CD8-positive, alpha-beta memory T cell (primary cell): ENCODE measurements at places on chromosomes 16 and 17.

DNA sequence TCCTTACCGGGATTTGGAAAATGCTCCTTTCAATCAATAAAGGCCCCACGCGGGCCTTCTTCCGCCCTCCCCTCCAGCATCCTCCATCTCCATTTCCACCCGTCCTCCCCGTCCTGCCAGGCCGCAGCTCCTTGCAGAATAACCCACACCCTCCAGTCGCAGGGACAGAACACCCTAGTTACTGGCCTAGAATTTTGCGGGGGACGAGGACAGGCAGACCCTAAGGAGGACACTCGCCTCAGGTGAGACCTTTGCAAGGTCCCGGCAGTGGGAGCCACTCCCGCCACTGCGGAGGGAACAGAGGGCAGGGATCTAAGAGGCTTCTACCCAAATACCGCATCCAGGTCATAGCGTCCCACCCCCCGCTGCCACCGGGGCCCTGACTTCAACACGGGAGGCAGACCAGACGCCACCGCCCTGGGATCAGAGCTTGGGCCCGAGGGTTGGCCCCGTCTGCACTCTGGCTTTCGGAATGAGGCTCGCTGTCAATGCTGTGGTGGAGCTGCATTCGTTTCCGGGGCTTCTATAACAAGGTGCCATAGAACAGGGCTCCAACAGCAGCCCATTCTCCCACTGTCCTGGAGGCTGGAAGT is 26.8 kb downstream of the SLC25A10 start:
- no peaks in the 10 kb centered on the region for H3K36me3 ChIP-seq
- no peaks in the 10 kb centered on the region for H3K4me1 ChIP-seq
- no peak overlapping the region for H3K27ac ChIP-seq
- peaks cover 4% of the 10 kb centered on the region for H3K27me3 ChIP-seq

DNA sequence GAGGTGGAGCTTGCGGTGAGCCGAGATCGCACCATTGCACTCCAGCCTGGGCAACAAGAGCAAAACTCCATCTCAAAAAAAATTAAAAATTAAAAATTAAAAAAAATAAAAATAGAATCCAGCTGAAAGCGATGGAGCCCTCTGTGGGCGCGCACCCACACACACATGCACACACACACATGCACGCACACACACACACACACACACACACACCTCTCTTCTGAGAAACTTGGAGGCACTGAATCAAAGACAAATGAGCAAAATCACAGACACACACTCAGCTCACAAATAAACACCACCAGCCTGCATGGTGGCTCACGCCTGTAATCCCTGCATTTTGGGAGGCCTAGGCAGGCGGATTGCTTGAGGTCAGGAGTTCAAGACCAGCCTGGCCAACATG is 9.6 kb upstream of the FADS6 start:
- H3K27ac ChIP-seq, result no peak overlapping the region
- H3K36me3 ChIP-seq, result no peaks in the 10 kb centered on the region
- no peaks in the 10 kb centered on the region for H3K27me3 ChIP-seq
- no peak for DNase-seq

GRCh38 chr17:5011928-5012327 is 14.2 kb downstream of the KIF1C start:
- H3K27ac ChIP-seq, result no peak overlapping the region
- no peak overlapping the region for H3K4me3 ChIP-seq
- no peak for DNase-seq

GRCh38 chr16:50534958-50535357 is 13.2 kb upstream of the NKD1 start:
- no peak overlapping the region for H3K4me3 ChIP-seq
- no peaks in the 10 kb centered on the region for H3K36me3 ChIP-seq
- H3K4me1 ChIP-seq, result no peaks in the 10 kb centered on the region

DNA sequence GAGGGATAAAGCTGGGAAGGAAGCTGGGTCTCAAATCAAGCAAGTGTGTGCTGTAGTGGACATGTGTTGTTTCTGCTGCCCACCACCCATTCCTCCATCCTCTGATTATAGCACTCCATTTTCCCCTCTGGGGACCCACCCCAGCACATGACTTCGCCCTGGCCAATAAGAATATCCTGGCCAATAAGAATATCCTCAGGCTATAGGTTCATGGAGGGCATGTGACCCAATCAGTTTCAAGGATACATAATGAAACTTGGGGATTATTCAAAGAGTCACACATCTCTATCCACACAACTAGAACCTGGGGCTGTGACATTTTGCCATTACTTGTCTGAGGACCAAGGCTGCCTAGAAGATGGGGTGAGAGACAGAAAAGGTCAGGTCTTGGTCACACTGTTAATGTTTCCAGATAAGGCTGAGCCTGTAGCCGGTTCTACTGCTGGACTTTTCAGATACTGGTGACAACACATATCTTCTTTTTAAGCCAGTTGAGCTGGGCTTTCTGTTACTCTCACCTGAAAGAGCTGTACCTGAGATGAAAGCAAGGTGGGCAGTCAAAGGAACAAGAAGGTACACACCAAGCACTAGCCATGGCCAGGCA is 33.7 kb downstream of the MYO18A start:
- no peaks in the 10 kb centered on the region for H3K36me3 ChIP-seq
- H3K27ac ChIP-seq, result no peak overlapping the region
- H3K27me3 ChIP-seq, result no peaks in the 10 kb centered on the region
- no peak for DNase-seq
